ENCODE measurements at places on chromosomes 13 and 19. TPM values are rescaled to one million over a fixed set of nuclear protein-coding genes. Genes with fewer than 3 reads are reported as not detected.
A peak's percentile ranks its signal among the peaks of the same experiment; 100 is the strongest.

- no peak for DNase-seq
Observed at GRCh38 chr13:99231721-99232120, 26.5 kb downstream of the GPR18 start.

DNA sequence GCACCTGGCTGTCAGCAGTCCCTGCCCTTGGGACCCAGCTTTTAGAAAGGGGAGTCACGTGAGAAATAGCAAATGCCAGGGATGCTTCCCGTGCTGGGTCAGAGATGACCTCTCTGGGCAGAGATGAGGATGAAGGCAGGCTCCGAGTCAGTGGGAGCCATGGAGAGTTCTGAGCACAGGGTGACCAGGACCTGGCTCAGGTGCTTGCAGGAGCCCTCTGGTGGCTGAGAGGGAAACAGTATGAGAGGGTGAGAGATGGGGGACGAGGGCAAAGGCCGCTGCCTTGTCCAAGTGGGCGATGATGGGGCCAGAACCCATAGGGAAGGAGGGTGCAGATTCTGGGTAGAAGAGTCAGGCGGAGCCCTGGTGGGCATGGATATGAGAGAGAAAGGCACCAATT lies 15.8 kb downstream of the TMED1 start:
- DNase-seq: no peak

DNA sequence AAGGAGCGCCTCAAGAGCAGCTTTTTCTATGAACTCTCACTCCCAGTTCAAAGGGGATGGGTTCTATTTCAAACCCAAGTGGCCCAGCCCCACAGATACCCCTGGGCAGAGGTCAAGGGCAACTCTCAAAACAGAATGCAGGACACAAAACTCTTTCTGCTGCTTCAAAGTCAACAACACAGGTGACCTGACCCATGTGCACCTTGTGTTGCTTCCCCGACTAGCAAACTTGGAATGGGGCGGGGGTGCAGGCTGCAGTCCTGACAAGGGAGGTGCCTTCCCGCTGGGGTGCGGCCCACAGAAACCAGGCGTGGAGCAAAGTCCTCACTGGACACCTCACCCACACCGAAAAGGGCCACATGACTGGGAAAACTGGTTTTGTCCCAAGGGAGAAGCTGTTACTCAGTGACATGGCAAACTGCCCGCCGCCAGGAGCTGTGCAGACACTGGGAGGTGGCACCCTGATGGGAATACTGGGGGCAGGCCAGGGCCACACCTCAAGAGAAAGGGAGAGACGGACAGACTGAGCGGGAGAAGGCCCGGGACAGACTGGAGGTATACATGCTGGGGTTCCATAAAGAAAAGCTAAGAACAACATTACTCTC lies 17.4 kb downstream of the ZC3H4 start:
- peak; percentile 99 for DNase-seq

- DNase-seq: no peak
Observed at GRCh38 chr13:111976474-111977178, 90.3 kb upstream of the SOX1 start.

- DNase-seq: no peak
Observed at GRCh38 chr13:43744261-43745031, 42.3 kb downstream of the ENOX1 start.

DNA sequence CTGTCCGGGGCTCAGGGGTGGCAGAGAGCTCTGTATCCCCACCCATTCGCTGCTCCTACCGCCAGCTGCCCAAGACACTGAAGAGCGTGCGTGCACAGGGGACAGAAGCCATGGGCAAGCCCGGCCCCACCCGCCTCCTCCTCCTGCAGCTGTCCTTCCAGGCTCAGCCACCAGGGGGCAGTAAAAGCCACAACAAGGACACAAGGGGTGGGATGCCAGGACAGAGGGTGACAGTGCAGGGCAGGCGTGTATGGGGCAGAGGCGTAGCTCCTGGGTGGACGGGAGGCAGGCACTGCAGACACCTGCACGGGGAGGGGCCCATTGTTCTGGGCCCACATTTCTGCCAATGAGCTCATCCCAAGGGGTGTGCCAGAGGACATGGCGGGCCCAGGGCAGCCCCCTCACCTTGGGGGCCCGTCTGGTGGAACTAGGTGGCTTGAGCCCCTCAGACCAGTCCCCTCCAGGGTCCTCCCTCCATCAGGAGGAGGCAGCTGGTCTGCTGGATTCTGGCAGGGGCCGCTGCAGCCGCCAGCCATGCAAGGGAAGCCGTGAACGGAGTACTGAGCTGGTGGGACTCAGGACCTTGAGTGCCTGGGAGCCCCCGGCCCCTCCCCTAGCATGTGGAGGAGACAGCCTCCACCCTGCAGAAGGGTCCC lies 61.2 kb downstream of the MLLT1 start:
- peak; percentile 93 for DNase-seq

- DNase-seq: no peak
Observed at GRCh38 chr13:66723576-66723975, 506.6 kb downstream of the PCDH9 start.

- no peak for DNase-seq
Observed at GRCh38 chr13:112670864-112671263, 19.0 kb upstream of the ATP11A start.

DNA sequence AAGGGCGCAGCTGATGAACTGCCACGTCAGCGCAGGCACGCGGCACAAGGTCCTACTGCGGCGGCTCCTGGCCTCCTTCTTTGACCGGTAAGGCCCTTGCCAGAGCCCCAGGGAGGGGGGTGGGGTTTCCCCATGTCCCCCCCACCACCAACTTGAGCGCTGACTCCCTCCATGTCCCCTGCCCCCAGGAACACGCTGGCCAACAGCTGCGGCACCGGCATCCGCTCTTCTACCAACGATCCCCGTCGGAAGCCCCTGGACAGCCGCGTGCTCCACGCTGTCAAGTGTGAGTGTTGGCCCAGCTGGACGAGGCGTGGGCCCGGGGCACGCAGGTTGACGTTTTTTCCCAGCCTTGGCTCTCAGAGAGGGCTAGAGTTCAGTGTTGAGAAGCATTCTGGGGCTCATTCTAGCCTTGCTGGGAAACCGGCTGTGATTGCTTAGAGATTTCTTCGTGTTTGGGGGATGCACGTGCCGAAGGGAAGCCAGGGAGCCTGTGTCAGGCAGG lies 12.8 kb downstream of the STX10 start:
- DNase-seq: no peak

DNA sequence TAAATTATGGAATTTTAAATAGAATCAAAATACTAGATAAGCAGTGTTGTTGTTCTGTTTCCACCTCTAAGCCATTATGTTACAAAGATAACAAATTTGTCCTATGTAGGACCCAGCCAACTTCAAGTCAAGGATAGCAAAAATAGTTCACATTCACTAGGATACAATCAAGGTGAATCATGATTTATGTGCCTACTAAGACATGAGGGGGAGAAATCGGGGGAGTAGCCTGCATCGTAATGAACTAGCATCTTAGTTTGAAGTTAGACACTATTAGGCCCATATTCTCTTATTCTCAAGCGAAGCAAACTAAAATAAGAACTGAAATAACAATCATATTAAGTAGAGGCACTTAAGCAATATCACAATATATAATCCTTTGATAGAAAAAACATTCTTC lies 779.4 kb upstream of the PCDH9 start:
- DNase-seq: no peak

- DNase-seq: no peak
Observed at GRCh38 chr13:65460136-65460535, 1770.0 kb downstream of the PCDH9 start.

- DNase-seq: peak; percentile 83
Observed at GRCh38 chr19:1942078-1942933, 1.3 kb downstream of the CSNK1G2 start.

- DNase-seq: no peak
Observed at GRCh38 chr19:49130325-49130724, 11.0 kb downstream of the PPFIA3 start.

GRCh38 chr13:32941368-32941767 lies 74.9 kb upstream of the KL start:
- DNase-seq: no peak

GRCh38 chr13:73399347-73400216 lies 340.8 kb downstream of the KLF5 start:
- DNase-seq: peak; percentile 81

DNA sequence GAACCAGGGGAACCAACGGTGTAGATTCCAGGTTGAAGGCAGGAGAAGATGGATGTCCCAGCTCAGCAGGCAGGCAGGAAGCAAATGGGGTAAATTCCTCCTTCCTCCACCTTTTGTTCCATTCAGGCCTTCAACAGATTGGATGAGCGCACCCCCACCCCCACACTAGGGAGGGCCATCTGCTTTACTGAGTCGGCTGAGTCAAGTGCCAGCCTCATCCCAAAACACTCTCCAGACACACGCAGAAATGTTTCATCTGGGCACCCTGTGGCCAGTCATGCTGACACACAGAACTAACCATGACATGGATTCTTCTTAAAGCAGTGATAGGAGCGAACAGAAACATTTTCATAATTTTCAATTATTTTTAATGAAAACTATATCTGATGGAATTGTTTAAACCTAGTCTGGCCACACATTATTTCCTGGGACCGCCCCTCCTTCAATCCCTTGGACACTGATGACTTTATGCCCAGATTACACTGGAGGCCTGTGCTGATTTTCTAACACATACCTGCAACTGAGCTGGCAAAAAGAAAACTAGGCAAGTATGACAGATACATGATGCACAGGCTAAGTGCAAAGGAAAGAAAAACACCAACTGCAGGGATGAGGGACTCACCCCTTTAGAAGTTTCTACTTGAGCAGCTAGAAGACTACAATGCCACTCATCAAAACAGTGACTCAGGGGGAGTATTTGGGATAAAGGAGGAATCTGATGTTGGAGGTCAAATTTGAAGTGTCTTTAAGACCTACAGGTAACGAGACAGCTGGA lies 154.2 kb downstream of the TNFRSF19 start:
- no peak for DNase-seq

DNA sequence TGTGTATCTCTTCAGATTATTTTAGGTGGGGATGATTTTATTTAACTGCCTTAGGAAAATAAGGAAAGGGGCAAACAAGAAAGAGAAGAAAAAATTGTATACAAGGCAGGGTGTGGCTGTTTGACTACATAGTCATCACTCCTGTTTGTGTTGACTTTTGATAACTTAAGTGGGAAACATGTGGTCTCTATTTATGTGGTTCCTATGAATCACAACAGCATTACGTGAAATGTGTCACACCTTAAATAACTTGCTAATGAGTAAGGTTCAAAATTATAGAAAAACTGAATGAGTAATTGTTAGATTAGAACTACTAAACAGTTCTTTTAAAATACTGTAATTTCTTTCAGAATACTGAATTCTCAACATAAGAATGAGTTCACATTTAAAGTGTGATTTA lies 69.3 kb downstream of the LMO7 start:
- no peak for DNase-seq

- no peak for DNase-seq
Observed at GRCh38 chr19:54708781-54709180, 15.5 kb upstream of the KIR3DL3 start.

GRCh38 chr13:100646030-100646673 lies 28.4 kb downstream of the TMTC4 start:
- no peak for DNase-seq

- no peak for DNase-seq
Observed at GRCh38 chr19:29216021-29216420, 3.1 kb upstream of the UQCRFS1 start.

GRCh38 chr13:23383151-23383550 lies 50.4 kb downstream of the SACS start:
- no peak for DNase-seq

GRCh38 chr19:6055013-6055795 lies 55.1 kb downstream of the RFX2 start:
- peak; percentile 9 for DNase-seq

- DNase-seq: peak; percentile 84
Observed at GRCh38 chr19:55353803-55354697, 469 bp downstream of the COX6B2 start.

DNA sequence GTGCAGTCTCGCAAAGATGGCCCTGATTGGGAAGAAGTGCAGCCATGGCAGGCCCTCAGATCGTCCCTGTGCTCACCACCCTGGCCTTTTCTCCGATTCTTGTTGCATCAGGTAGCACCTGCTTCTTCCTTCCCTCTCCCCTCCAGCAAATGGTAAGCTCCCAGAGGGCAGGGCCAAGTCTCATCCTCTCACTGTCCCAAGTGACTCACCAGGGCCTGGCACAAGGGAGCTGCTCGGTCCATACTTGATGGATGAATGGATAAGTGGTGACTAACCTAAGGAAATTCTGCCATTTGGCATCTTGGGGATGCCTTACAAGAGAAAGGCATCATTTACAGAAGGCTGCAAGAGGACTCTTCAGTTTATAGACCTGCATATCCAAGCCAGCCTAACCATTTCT lies 84.9 kb downstream of the ZIC5 start:
- no peak for DNase-seq

DNA sequence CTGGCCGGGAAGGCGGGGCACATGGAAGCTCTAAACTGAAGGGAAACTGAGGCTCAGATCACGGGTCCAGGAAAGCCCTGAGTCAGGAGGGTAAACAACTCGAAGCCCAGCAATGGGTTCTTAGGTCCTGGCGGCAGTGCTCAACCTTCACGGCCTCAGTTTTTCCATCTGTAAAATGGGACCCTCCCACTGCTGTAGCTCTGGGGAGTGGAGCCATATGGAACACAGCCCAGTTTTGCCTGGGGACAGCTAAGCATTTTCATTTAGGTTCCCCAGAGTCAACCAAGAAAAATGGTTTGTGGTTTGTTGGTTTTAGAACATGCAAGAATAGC lies 30.4 kb downstream of the CEBPG start:
- no peak for DNase-seq

DNA sequence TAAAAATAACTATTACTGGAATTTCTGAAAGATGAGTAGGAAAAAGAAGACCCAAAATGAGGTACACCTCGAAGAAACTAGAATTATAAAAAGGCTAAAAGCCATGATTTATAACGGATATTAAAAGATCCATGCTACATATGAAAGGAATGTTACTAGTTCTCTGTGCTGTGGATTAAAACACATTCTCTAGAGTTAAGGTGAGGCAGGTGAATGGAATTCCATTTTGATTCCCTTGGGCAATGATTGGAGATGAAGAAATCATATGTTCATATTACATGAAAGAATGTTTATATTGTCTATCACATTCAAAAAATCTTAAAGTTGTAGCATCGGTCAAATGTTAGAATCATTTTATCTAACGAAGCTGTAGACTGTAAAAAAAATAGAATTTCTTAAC lies 783.7 kb downstream of the PCDH9 start:
- no peak for DNase-seq

DNA sequence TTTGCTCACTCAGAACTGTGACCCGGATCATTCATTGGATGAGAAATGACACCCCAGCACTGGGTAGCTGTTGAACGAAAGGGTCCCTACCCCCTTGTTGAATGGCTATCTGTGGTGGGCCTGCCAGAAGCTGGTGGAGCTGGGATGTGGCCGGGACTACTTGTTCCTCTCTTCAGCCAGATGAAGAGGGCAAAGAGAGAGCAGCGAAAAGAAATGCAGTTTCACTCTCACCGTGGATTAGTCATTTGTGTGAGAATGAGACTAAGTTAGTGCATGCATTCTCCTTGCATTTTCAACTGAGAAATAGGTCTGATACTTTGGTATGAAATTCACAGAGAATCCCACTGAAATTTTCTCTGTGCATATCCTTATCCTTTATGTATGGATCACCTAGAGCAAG lies 553.1 kb downstream of the IRS2 start:
- DNase-seq: no peak

The ADPRHL1 gene
- total RNA-seq: 4.6 TPM

The GPR12 gene
- total RNA-seq: 0.30 TPM

The ZNF135 gene
- 1.1 TPM for total RNA-seq

The PNMA8B gene
- 0.27 TPM for total RNA-seq

The TEKTIP1 gene
- 4.7 TPM for total RNA-seq

The CFAP97D2 gene
- total RNA-seq: not detected

The ZNF426 gene
- 11.5 TPM for total RNA-seq

The ZNF99 gene
- total RNA-seq: not detected

The SOX1 gene
- total RNA-seq: not detected

The TBC1D4 gene
- total RNA-seq: 27.9 TPM

The GRK1 gene
- total RNA-seq: 0.10 TPM

All from colonic mucosa (tissue), 4 donors.